Astrocyte (in vitro differentiated cells and primary cell): ENCODE measurements at places on chromosomes 7 and 10. TPM values are rescaled to one million over a fixed set of nuclear protein-coding genes. Genes with fewer than 3 reads are reported as not detected.

UCN3 gene
- not detected in 2 replicates for total RNA-seq

GRCh38 chr7:50376056-50376820 lies 71.7 kb downstream of the IKZF1 start:
- H3K27ac ChIP-seq: no peak overlapping the region
- H3K4me3 ChIP-seq: no peak overlapping the region

DNA sequence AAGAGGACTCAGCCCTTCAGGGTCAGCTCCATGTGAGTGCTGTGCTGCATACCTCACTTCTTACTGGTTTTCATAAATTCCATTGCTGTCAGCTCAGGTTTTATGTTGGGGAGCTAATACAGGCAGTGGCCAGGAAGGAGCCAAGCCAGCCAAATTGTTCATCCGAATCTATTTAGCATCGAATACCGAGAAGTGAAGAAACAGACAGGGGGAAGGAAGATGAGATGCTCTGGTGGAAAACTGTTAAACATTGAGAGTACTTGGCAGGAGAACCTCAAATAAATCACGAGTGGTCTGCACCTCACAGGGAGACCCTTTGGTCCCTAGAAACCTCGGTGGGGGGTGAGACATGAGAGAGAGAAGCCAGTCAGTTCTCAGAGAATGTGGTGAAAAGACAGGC lies 196.0 kb upstream of the TMEM72 start:
- no peak overlapping the region for H3K4me3 ChIP-seq
- H3K27ac ChIP-seq: peak overlapping the region; percentile 58
- peaks cover 13% of the 10 kb centered on the region for H3K4me1 ChIP-seq
- DNase-seq: peak; percentile 95
- H3K36me3 ChIP-seq: no peaks in the 10 kb centered on the region

RPEL1 gene
- not detected in 2 replicates for total RNA-seq
